ENCODE measurements at places on chromosomes 6 and 20.

- no peak for DNase-seq
Observed at GRCh38 chr6:112016320-112016719, 37.6 kb upstream of the CCN6 start.

GRCh38 chr6:170584181-170584953 lies at the start of gene PDCD2:
TSS of gene PDCD2 (minus strand) at chr6:170584637. CDS start at chr6:170584581, 56 bp downstream.
- peak; percentile 92 for DNase-seq

DNA sequence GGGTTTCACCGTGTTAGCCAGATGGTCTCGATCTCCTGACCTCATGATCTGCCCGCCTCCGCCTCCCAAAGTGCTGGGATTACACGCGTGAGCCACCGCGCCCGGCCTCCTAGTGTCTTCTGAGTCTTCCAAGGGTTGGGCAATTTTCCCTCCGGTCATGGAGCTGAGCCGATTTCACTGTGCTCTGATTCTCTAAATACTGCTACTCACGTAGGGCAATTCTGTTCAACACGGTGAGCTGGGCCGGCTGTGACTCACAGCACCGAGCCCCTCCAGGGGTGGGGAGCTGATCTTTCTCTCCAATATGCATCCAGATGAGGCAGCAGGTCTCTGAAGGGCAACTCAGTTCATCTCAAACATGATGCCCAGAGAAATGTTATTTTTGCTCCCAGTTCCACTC lies 71.6 kb upstream of the CD93 start:
- DNase-seq = no peak

DNA sequence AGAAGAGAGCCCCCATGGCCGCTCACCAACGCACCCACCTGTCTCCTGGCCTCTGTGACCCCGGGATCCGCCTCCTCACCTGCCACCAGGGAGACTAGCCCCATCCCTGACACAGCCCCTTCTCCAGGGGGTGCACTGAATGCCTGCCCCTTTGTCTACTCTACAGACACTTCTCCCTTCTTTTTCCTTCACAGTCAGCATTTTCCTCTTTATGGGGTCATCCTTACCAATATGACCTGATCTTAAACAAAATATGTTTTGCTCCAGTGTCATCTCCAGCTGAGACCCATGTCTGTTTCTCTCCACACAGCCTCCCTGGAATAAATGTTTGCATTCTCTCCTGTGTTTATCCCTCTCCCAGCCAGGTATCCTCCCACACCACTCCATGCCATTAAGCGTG lies 14.6 kb upstream of the CCR6 start:
- no peak for DNase-seq

GRCh38 chr20:8990770-8991169 lies 78.1 kb upstream of the PLCB4 start:
- DNase-seq = no peak

GRCh38 chr20:33753763-33754162 lies 22.0 kb downstream of the ZNF341 start:
- DNase-seq = no peak

- DNase-seq = no peak
Observed at GRCh38 chr20:41054847-41055230, 26.2 kb downstream of the TOP1 start.

DNA sequence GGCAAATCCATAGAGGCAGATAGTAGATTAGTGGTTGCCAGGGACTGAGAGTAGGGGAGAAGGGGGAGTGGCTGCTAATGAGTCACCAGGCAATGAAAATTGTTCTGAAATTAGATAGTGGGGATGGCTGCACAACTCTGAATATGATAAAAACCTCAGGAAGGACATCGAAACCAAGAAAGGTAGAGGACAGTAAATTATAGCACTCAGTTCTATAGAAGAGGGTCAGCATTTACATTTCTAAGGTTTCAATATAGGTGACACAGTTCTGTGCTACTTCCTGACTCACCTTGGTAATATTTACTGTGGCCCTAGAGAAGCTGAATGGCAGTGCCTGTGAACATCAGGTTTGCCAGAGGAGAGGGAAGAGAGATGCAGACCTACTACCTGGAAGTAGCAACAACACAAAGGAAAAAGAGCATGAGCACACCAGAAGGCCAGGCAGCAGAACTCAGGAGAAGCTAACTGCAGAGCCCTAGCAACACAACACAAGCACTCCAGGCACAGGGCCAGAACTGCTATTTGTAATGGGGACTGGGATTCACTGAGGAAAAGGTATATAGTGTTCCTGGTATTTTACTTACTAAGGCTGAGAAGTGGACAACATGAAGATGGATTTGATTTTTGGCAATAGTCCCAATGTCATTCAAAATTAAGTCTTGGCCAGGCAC lies 75.9 kb downstream of the PLCG1 start:
- DNase-seq = no peak

GRCh38 chr20:4242376-4242775 lies 227.0 kb upstream of the RNF24 start:
- no peak for DNase-seq

DNA sequence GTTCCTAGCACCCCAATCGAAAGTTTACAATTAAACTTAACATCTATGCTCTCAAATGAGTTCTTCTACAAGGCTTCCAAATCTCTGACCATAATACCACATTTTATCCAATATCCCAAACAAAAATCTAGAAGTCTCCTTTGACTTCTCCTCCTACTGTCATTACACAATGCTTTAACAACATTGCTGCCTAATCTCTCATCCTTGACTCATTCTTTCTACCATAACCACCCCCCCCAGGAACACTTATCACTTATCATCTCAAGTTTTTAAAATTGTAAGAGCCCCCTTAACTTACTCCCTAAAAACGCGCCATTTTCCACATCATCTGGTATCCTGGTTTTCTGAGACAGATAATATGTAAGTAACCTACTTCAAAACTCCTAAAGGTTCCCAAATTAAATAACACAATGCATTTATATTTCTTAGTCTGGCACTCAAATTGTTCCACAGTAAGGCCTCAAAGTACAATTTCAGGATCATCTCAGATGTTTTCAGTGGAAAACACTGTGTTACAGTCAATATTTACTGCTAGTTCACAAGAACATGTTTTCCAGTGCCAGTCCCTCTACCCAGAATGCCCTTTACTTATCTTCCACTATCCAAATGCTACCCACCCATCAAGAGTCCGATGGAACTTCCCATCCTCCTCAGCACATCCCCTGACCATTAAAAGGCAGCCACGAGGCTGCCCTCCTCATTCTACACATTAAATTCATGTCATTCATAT lies 308.2 kb upstream of the THEMIS start:
- DNase-seq = no peak

GRCh38 chr6:87904011-87904410 lies 143.6 kb upstream of the SPACA1 start:
- DNase-seq = no peak

DNA sequence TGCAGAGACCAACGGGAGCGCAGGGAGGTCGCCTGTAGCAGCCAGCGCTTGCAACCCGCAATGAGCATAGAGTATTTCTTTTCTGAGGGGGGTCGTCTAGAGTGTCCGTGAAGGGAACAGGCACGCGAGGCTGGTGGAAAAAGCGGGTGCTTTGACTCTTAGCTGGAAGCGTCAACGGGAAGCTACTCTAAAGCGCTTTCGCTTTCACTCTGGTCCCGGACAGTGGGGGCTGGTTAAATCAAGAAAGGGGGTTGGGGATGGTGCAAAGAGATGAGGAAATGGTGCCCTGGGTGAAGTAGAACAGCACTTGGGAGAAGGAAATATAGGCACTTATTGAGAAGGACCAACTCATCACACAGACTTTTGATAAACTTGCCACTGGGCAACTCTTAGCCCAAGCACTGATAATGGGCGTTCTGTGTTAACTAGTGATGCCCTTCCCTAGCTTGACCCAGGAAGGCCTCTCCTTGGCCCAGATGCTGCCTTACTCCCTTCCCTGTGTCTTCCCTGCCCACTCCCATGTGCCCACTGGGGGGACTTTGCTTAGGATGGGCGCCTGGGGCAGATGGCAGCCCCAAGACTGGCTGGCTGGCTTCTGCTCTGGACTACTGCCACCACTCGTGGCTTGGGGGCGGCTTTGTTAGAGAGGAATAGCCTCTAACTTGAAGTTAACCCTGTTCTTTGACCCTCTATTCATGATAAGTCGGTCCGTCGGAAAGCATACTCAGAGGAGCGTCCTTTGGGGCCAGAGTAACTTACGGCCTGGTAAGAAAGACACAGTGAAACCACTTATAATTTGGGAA lies 585 bp downstream of the PSMB9 start:
- peak; percentile 67 for DNase-seq

- DNase-seq = no peak
Observed at GRCh38 chr6:90256698-90257485, 39.8 kb downstream of the BACH2 start.

- no peak for DNase-seq
Observed at GRCh38 chr6:370555-370954, 21.0 kb upstream of the IRF4 start.

GRCh38 chr6:81750681-81751387 lies 1.6 kb downstream of the TENT5A start:
- DNase-seq = no peak

DNA sequence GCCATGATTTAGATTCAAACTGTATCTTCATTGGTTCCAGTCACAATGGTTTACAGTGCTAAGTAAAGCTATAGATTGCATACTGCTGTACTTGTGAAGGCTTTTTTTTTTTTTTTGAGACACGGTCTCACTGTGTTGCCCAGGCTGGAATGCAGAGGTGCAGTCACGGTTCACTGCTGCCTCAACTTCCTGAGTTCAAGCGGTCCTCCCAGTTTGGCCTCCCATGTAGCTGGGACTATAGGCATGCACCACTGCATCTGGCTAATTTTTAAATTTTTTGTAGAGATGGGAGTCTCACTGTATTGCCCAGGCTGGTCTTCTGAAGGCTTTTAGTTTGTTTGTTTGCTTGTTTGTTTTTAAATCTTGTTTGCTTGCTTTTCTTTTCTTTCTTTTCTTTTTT lies 24.9 kb downstream of the ITCH start:
- no peak for DNase-seq

- no peak for DNase-seq
Observed at GRCh38 chr6:140046016-140046632, 671.7 kb upstream of the CITED2 start.

DNA sequence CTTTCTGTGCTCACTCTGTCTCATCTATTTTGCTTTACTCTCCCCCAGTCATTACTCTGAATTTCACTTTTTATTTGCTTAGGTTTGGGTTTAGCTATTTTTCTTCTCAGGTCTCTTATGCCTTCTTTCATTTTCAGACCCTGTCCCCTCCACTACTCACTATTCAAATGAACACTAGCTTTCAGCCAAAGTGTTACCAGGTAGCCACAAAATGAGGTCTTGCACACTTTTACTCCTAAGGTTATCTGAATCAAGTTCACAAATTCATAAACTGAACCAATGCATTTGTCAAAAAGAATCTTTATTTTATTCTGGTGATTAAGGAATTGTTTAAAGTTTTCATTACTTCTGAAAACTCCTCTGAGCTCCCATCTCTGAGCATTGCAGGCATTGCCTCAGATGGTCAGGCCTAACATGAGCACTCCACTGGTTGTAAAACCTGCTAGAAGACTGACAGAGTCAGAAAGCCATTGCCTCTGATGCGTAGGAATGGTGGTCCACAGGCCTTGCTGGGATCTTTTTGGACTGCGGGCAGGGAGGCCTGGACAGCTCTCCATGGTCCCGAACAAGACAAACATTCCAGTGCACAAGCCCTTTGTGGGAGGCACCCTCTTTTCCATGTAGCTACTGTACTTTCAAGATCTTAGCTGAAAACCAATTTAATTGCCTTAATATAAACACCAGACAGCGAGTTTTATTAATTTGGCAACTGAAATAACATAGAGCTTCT lies 48.5 kb downstream of the FYN start:
- no peak for DNase-seq
